ENCODE measurements at places on chromosomes 3 and 15. TPM values are rescaled to one million over a fixed set of nuclear protein-coding genes. Genes with fewer than 3 reads are reported as not detected.

The RHCG gene
- not detected for total RNA-seq

The PLXND1 gene
- total RNA-seq = 72.2 TPM

The CORO2B gene
- total RNA-seq = 16.3 TPM

The PLCB2 gene
- 2.6 TPM for total RNA-seq

The UBE2Q2 gene
- total RNA-seq = 33.6 TPM

DNA sequence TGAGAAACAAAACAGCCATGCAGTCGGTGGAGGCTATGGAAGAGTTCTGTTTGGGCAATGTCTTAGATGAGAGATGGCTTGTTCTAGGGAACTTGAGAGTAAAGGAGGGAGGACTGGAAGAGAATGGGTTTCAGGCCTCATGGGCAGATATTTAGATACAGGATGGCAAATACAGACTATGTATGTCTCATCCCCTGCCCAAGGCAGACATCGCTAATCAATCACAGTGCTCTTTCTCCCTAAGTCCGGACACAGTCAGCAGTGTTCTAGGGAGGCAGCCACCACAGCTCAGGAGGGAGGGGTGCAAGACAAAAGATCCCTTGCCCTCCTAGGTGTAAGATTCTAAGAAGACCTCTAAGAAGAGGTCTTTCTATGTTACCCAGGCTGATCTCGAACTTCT lies 159.3 kb upstream of the TLE3 start:
- H3K4me1 ChIP-seq = peaks cover 18% of the 10 kb centered on the region
- DNase-seq = no peak
- peaks cover 10% of the 10 kb centered on the region for H3K27me3 ChIP-seq
- H3K36me3 ChIP-seq = peaks cover 7% of the 10 kb centered on the region

DNA sequence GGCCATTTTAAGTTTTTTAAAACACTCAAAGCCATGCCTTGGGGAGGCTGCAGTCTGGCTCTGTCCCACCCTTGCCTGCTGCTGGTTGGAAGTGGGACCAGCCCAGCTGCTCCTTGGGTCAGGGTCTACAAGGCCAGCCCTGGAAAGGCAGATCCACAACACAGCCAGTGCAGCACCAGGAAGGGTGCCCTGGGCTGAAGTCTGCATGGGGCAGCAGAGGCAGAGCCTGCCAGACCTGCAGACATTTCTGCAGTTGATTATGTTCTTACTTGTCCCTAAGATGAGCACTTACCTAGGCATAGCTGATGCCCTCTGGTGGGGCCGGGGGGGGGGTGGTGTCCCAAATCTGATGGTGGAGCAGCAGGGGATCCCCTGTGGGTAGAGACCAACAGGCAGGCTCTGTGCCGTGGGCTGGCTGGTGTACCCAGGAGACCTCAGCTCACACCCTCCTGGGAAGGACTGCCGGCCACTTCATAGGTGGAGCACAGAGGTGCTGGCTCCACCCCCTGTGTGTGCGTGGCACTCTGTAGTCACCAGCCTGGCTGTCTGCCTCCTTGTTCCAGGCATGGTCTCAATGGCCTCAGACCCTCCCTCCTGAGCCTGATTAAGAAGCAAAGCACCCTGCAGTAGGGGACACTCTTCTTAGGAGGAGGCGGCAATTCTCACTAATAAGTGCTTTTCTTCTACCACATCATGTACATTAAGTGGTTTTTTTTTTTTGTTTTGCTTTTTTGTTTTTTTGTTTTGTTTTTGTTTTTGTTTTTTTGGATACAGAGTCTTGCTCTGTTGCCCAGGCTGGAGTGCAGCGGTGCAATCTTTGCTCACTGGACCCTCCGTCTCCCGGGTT lies 97.4 kb upstream of the KLF13 start:
- H3K27me3 ChIP-seq = peaks cover 7% of the 10 kb centered on the region
- peaks cover 6% of the 10 kb centered on the region for H3K4me1 ChIP-seq
- no peak overlapping the region for H3K4me3 ChIP-seq
- DNase-seq = no peak
- no peak overlapping the region for H3K27ac ChIP-seq

DNA sequence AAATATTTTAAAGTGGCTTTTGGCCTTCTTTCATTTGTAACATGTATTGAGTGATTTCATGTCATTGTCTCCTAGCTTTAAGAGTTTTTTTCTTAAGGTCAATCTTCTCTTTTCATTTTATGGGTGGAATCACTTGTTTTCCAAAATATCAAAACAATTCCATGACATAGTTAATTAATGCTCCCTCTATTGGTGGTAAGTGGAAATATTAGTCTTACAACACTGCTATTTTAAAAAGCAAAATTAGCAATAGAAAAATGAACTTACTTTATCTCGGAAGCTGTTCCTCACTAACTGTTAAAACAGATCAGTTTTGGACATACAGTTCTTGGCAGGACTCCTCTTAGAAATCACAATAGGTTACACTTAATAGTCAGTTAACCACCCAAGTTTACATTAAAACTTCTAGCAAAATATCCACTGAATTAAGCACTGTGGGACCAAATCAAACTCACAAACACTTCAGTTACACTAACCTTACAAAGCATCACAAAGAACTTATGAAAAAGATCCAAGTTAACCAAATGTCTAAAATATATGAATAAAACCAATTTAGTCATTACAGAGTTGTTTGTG lies 42.4 kb downstream of the TIGIT start:
- no peak overlapping the region for H3K27ac ChIP-seq
- DNase-seq = no peak
- H3K27me3 ChIP-seq = no peaks in the 10 kb centered on the region
- H3K36me3 ChIP-seq = no peaks in the 10 kb centered on the region
- H3K4me1 ChIP-seq = no peaks in the 10 kb centered on the region

GRCh38 chr3:124833710-124834332 lies 53.3 kb downstream of the ITGB5 start:
- no peak overlapping the region for H3K4me3 ChIP-seq
- DNase-seq = no peak
- peaks cover 5% of the 10 kb centered on the region for H3K36me3 ChIP-seq

- H3K4me1 ChIP-seq = peaks cover 10% of the 10 kb centered on the region
- H3K27ac ChIP-seq = no peak overlapping the region
- no peak for DNase-seq
- no peaks in the 10 kb centered on the region for H3K36me3 ChIP-seq
- H3K27me3 ChIP-seq = peaks cover 14% of the 10 kb centered on the region
Observed at GRCh38 chr15:75644376-75644775, 3.3 kb upstream of the SNX33 start.

- H3K4me1 ChIP-seq = peaks cover 5% of the 10 kb centered on the region
- DNase-seq = no peak
- no peak overlapping the region for H3K27ac ChIP-seq
- H3K4me3 ChIP-seq = no peak overlapping the region
- H3K27me3 ChIP-seq = peaks cover 2% of the 10 kb centered on the region
- H3K36me3 ChIP-seq = no peaks in the 10 kb centered on the region
Observed at GRCh38 chr15:76366714-76367113, 30.1 kb downstream of the ISL2 start.
